ENCODE measurements at places on chromosomes 2 and 18.

DNA sequence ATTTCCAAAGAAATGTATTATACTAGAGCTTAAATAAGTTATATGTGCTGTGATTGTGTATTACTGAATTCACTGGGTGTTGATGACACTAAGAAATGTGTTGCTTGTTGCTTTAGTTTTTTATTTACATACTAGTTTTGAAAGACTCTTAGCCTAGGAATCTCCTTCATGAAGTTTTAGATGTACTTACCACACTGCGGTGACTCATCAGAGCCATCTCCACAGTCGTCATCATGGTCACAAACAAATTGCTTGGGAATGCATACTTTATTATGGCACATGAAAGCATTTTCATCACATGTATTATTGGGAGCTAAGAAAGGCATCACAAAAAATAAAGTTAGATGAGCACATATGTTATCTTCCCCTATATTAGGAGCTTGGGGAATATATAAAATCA, 1624.2 kb downstream of the LRP1B start:
- peak; percentile 28 for DNase-seq

GRCh38 chr2:25692143-25692542, 18.8 kb upstream of the DTNB start:
- peak; percentile 66 for DNase-seq

- DNase-seq = no peak
Measured at GRCh38 chr2:44801841-44802776, 139.4 kb upstream of the SIX3 start.

GRCh38 chr2:150885774-150886386, 375.8 kb downstream of the RBM43 start:
- no peak for DNase-seq

GRCh38 chr2:16958266-16958665, 292.6 kb upstream of the CYRIA start:
- no peak for DNase-seq

DNA sequence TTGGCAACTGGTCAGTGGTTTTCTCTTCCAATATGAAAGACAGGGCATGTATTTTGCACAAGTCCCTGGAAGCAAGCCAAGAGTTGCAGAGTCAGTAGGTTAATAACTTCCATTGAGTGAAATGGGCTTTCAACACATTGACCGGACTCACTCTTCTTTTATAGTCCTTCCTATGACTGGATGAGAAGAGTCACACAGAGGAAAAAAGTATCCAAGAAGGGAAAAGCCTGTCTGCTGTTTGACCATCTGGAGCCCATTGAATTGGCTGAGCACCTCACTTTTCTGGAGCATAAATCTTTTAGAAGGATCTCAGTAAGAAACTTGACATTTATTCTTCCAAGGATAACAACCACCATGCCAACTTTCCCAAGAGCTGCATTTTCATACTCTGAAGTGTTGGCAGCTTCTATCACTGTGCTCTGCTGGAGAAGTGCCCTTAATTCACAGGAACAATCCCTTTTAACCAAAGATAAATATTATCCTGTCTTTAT, 45.4 kb downstream of the RASGRP3 start:
- DNase-seq = peak; percentile 75

GRCh38 chr18:31710826-31711225, 26.4 kb upstream of the B4GALT6 start:
- no peak for DNase-seq

DNA sequence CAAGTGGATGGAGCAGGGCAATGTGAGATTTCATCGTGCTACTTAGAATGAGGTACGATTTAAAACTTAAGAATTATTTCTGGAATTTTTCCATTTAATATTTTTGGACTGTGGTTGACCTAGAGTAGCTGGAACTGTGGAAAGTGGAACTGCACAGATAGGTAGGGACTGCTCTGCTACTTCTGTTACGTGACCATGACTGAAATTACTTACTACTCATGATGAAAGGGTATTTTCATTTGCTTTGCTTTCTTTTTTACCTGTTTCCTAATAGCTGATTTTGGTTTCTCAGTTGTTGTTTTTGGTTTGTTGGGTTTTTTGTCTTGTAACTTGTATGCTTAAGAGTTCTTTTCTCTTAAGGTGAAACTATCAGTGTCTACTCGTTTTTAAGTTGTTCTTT, 11.4 kb downstream of the UBE2E3 start:
- DNase-seq = no peak

GRCh38 chr2:34907812-34908211, 1308.7 kb upstream of the FAM98A start:
- DNase-seq = no peak

GRCh38 chr18:50632895-50633515, 73.1 kb downstream of the MAPK4 start:
- no peak for DNase-seq

- DNase-seq = no peak
Measured at GRCh38 chr2:112790305-112790704, 6.0 kb upstream of the IL1A start.

DNA sequence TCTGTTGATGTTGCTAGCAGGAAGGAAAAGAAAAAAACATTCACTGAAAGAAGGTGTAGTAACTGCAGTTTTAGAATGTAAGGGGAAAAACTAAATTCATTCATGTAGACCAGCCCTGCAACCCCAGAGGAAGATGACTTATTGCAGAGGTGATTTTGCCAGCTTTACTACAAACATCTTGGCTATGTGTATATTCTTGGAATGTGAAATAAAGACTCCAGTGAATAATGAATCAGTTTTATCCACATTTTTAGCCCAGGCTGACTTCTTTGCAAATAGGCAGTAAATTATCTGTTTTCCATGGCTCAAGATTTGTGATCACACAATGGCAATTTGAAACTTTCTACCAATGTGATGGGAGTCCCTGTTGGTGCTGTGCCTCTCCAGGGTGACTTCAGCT, 206.1 kb upstream of the SETBP1 start:
- DNase-seq = no peak

GRCh38 chr18:29501952-29502351, 1325.0 kb upstream of the CDH2 start:
- DNase-seq = no peak

DNA sequence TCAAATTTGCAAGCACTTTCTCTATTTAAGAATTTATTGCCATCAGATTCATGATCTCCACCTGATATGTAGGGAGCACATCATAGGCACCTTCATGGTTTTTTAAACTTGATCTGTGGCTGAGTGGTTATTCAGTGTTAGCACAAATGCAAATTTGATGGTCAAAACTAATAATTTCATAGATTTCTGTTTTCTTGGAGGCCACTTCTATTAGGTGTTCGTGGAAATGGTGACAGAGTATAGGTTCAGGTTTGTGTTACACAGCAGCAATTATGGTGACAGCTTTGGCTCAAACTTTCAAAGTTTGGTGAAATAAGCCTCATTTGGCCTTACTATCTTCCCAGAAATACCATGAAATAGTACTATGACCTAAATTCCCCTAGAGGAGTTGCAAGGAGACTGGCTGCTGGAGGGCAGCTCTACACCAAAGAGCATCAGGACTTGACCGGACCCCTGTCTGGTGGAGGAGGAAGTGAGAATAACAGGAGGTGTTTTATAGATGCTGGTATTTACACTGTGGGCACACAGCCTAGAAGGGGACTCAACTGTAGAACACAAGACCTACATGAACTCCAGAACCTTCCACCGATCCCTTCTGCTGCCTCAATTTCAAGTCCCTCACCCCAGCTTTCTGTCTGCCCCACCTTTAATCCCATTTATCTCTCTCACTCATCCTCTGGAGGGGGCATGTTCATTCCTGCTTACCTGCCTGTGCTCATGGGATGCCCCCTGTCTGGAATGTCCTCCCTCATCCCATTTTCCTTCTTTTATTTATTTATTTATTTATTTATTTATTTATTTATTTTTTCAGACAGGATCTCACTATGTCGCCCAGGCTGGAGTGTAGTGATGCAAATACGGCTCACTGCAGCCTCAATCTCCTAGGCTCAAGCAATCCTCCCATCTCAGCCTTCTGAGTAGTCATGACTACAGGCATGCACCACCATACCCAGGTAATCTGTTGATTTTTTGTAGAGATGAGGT, 132.9 kb upstream of the SIX2 start:
- no peak for DNase-seq

- DNase-seq = no peak
Measured at GRCh38 chr2:177058747-177059146, 153.8 kb upstream of the HNRNPA3 start.

DNA sequence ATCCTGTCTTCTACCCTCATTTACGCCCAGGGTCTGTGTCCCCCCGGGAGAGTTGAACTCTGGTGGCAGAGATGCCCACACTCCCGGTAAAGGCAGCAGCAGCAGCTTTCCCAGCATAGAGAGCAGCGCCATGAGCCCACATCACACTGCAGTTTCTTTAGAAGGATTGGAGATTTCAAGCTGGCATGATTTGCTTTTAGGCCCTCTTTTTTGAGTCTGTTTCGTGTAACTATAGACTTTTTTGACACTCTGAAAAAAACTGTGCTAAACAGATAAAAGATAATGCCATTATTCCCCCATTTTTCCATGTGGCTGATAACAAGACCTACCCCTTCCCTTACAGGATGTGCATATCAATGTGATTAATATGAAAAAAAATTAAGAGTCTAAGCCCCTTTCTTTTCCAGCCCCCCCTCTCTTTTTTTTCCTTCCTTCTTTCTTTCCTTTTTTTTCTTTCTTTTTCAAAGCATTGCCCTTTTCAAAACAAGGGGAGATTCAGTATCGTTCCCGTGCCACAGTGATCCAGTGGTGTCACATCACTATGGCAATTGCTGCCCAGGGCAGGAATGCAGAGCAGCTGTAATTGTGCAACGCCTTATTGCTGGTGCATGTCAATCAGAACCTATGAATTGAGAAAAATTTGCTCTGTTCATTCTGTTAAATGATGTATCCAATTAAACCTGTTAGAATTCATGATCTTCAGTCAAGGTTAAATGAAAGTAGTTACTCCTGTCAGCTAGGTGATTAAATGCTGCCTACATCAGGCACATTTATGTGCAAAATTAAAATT, 104.5 kb downstream of the CDCA7 start:
- no peak for DNase-seq

- no peak for DNase-seq
Measured at GRCh38 chr2:48572816-48573215, 42.9 kb downstream of the STON1 start.

DNA sequence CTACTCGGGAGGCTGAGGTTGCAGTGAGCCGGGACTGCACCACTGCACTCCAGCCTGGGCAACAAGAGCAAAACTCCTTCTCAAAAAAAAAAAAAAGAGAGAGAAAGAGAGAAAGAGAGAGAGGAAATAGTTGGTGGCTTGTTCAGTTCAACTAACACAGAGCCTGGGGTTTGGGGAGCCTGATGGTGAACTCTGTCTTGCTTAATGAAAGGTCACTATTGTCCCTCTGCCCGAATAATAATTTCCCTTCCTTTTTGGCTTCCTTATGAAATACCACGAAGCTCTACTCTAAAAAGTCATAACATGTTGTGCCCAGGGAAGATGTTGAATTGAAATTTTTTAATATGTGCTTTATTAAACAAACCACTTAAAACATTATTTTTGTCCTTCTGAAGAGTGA, 17.3 kb downstream of the BCL2 start:
- no peak for DNase-seq

DNA sequence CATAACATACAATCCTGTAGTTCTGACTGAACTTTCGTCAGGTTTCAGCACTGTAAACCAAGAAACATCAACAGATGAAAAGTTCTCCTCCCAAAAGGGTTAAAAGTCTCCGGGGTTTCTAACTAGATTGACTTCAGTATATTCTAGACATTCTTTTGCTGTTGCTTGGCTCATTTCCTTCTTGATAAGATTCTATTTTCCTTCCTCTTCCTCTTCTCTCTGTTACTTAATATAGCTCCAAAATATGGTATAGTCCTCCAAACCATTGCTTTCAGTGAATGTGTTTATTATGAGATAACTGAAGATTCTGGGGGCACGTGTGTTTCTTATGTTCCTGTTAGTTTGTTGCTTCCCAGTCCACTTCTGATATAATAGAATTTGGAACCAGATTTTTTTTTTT, 46.4 kb upstream of the MAP4K3 start:
- DNase-seq = no peak

DNA sequence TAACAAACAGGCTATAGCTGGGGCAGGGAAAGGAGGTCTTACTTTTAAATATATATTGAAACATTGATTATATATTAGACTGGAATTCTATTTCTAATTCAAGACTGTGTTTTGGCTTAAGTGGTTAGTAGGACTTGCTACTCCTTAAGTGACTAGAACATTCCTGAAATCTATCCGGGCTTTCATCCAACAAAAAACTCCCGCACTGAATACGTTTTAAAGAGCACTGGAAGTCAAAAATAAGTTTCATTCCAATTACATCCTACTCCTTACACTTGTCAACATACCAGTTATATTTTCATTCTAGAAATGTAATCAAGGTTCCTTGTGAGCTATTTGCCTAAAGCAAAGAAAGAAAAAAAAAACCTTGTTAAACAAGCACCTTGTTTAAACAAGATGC, 204.6 kb downstream of the SP3 start:
- no peak for DNase-seq

GRCh38 chr18:25145731-25146511, 206.0 kb downstream of the ZNF521 start:
- no peak for DNase-seq

GRCh38 chr18:76765649-76766048, 56.7 kb upstream of the ZNF236 start:
- no peak for DNase-seq

DNA sequence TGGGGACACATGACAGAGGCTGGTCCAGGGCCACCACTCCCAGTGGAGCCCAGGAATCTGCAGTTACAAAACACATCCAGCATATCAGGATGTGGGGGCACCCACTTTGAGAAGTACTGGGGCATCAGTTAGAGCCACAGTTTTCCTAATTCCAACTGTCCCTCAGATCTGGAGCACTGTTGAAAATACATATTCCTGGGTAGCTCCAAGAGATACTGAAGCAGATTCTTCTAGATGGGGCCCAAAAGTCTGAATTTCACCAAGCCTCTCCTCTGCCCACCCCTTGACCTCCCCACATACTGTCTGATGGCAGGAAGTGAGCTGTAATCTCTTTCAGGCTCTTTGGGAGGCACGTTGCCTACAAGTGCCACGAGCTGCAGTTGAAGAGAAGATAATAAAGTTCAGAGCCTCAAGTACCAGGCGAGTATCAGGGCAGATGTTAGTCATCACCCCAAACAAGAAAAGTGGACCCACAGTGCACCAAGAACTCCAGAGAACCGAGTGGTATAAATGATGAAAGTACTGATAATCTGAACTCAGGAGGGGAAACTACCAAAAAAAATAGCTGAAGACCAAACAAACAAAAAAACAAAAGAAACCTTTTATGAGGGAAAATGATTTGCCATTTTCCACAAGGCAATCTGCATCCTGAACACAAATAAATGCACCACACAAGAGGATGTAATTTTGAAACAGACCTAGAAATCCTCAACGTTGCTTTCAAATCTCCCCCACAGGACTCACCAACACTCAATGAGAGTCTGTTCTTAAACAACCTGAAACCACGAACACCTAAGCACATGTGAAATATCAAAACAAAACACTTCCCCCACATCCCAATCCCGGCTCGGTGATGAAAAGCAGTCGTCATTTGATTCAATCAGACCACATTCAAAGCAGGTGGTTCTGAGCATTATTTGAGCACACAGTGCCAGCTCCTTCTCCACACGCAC, 98.7 kb downstream of the TCF4 start:
- DNase-seq = no peak

GRCh38 chr18:5543773-5544389, at the start of gene EPB41L3:
Gene EPB41L3, minus strand, starts transcription at chr18:5543997. Its CDS starts 54,814 bp downstream, at chr18:5489183.
- DNase-seq = no peak

GRCh38 chr2:120530781-120531180, 184.8 kb downstream of the INHBB start:
- DNase-seq = no peak
